Effector CD8-positive, alpha-beta T cell (primary cell): ENCODE measurements at places on chromosomes 6 and 20.

DNA sequence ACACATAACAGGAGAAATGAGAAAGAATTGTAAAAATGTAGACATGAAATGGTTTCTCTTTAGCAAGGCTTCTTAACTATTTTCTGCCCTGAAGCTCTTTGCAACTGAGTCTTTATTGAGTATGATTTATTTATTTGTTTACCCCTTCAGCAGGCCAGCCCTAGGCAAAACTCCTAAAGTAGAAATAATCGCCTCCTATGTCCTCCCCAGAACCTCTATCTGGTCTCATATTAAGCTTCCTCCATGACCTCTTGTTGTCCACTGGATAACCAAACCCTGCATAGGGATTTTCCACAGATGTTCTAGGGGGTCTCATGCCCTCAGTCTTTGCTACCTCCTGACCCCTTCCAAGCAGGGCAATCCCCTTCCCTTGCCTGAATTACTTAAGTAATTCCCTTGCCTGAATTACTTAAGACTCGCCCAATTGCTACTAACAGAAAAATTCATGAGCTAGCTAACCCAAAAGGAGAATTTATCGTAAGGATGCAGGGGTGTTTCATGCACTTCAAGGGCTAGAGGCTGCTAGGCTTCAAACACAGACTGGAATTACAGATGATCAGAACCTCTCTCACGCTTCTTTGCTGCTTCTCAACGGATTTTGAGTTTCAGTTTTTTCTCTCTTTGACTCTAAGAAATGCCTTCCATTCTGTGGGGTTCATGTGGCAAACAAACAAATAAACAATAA lies 425.9 kb upstream of the RNF217 start:
- no peak for DNase-seq

DNA sequence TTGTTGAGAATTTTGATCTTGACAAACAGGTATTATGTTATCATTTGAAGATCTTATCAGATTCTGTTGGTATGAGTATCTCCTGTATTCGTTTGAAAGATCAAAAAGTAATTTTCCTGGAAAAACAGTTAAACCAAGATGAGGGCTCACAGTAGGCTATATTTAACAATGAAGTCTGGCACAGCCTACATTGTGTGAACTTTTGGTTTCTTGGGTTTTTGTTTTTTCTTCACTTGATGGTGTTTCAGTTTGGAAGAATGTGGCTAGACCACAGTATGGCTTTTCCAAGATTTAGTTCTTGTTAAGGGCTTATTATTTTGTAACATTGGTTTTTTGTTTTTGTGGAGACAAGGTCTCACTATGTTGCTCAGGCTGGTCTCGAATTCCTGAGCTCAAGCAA lies 306.4 kb downstream of the CDKAL1 start:
- DNase-seq = no peak

- no peak for DNase-seq
Observed at GRCh38 chr20:58598211-58599015, 52.7 kb upstream of the STX16 start.

- DNase-seq = no peak
Observed at GRCh38 chr20:19522071-19522801, 235.8 kb upstream of the RIN2 start.
